ENCODE measurements at places on chromosomes 1 and 21. TPM values are rescaled to one million over a fixed set of nuclear protein-coding genes. Genes with fewer than 3 reads are reported as not detected.

CCDC30 gene
- total RNA-seq = 6.1 TPM

- no peaks in the 10 kb centered on the region for H3K36me3 ChIP-seq
- no peak overlapping the region for H3K4me3 ChIP-seq
- H3K4me1 ChIP-seq = peaks cover 14% of the 10 kb centered on the region
- peak overlapping the region; percentile 88 for H3K27ac ChIP-seq
These were observed 96.6 kb downstream of the FGGY start for GRCh38 chr1:59393211-59394180.

DNA sequence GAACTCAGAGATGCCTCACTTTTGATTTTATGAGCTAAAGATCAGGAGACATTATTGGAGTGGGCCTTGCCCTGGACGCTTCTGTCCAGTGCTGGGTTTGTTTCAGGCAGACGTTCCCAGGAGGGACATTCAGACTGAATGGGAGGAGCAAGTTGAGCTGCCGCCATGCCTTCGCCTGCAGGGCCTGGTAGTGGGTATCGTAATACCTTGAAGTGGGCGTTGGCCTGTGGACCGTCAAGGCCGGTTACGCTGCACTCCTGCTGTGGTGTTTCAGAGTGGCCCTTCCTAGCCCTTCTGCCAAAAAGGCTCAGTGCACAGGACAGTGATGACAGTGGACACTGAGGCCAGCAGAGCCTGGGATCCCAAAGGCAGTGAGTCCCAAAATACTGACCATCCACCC lies 1.6 kb downstream of the FAM3B start:
- H3K27ac ChIP-seq = no peak overlapping the region
- no peak overlapping the region for H3K4me3 ChIP-seq
- H3K36me3 ChIP-seq = no peaks in the 10 kb centered on the region
- no peak for DNase-seq

GRCh38 chr1:116962987-116963639 lies 38.4 kb upstream of the CD101 start:
- no peak for DNase-seq
- H3K4me3 ChIP-seq = no peak overlapping the region
- no peaks in the 10 kb centered on the region for H3K36me3 ChIP-seq
- peaks cover 10% of the 10 kb centered on the region for H3K4me1 ChIP-seq
- H3K27me3 ChIP-seq = no peaks in the 10 kb centered on the region
- H3K27ac ChIP-seq = no peak overlapping the region

OR2AK2 gene
- not detected for total RNA-seq

DNA sequence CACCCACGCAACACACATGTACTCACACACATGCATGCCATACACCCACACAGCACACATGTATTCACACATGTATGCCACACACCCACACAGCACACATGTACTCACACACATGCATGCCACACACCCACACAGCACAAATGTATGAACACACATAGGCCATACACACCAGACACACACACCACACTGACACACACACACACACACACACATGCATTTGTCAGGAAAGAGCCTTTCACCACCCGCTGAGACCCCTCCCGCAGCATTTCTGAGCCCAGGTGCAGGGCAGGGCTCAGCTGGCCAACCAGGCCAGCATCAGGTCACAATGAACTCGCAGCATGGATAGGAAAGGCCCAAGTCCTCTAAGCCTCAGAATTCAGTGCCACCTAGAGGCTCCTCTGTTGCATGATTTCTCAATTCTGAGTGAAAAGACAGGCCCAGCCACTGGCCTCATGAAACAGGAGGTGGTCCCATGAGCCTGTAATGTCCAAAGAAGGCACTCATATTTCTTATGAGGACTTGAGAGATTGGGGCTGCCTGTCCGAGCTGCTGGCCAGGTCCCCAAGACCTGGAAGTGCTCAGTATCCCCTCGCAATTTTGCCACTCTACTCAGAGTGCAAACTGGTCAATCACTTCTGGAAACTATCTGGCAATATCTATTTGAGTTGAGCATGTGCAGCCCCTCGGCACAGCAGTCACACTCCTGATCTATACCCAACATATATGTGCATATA lies 57.3 kb downstream of the PSMG1 start:
- DNase-seq = peak; percentile 57
- no peaks in the 10 kb centered on the region for H3K27me3 ChIP-seq
- no peak overlapping the region for H3K4me3 ChIP-seq
- no peak overlapping the region for H3K27ac ChIP-seq
- no peaks in the 10 kb centered on the region for H3K4me1 ChIP-seq
- H3K36me3 ChIP-seq = no peaks in the 10 kb centered on the region

- no peaks in the 10 kb centered on the region for H3K4me1 ChIP-seq
- H3K27ac ChIP-seq = no peak overlapping the region
- H3K27me3 ChIP-seq = peaks cover 48% of the 10 kb centered on the region
- H3K4me3 ChIP-seq = no peak overlapping the region
These were observed 8.8 kb downstream of the ZNF683 start for GRCh38 chr1:26363549-26364448.

- no peak for DNase-seq
- H3K36me3 ChIP-seq = no peaks in the 10 kb centered on the region
- no peak overlapping the region for H3K4me3 ChIP-seq
- no peak overlapping the region for H3K27ac ChIP-seq
These were observed 41.6 kb upstream of the GRHL3 start for GRCh38 chr1:24277420-24278169.

- H3K36me3 ChIP-seq = no peaks in the 10 kb centered on the region
- no peak overlapping the region for H3K4me3 ChIP-seq
- no peak overlapping the region for H3K27ac ChIP-seq
- no peak for DNase-seq
- no peaks in the 10 kb centered on the region for H3K4me1 ChIP-seq
These were observed 43.6 kb downstream of the OLFML3 start for GRCh38 chr1:114022877-114023276.

DNA sequence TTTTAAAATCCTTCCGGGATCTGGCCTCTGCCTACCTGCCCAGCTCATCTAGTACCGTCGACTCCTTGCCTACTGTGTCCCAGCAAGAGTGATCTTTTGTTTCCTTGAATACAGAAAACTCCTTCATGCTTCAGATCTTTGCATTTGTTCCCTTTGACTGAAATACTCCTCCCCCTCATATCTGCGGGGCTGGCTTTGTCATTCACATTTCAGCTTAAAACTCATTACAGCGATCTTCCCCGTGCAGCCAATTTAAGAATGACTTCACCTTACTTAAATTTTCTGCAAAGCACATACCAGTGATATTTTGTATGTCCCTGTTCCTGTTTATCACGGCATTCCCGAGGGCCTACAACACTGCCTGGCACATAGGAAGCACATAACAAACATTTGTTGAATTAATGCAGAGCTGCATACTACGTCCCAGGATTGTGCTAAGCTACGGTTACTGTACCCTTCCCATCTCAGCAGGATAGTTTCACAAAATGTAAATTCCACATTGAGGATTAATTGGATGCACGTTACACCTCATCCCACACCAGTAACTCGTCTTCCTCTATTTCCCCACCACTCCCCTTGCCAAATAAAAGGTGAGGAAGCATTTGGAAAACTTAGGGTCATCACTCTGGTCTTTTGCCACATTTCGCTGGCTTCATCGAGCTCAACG lies 837 bp upstream of the DESI2 start:
- H3K4me1 ChIP-seq = peaks cover 9% of the 10 kb centered on the region
- H3K27me3 ChIP-seq = no peaks in the 10 kb centered on the region
- H3K36me3 ChIP-seq = no peaks in the 10 kb centered on the region
- no peak overlapping the region for H3K27ac ChIP-seq

- H3K27ac ChIP-seq = no peak overlapping the region
- no peak for DNase-seq
- H3K27me3 ChIP-seq = no peaks in the 10 kb centered on the region
- no peak overlapping the region for H3K4me3 ChIP-seq
These were observed 987.8 kb upstream of the ADAMTS5 start for GRCh38 chr21:27954543-27955165.

DNA sequence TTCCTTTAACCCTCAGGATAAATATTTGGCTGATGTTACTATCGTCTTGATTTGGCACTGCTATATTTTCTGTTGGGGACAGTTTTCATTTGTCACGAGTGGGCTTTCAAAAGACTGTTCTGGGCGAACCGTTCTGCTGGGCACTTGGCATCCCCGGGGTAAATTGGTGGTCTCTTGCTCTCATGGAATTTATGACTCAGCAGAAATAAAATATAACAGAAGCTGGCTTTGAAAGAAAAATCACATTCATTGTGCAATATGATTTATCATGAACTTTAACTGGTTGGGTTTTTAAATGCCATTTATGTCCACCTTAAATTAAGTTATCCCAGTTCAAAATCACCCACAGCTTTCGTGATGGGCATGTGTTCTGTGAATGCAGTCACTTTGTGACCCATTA lies 147.3 kb downstream of the KAZN start:
- peaks cover 6% of the 10 kb centered on the region for H3K27me3 ChIP-seq
- H3K27ac ChIP-seq = no peak overlapping the region
- H3K36me3 ChIP-seq = no peaks in the 10 kb centered on the region
- no peak for DNase-seq

S100A7 gene
- not detected for total RNA-seq

- no peak overlapping the region for H3K27ac ChIP-seq
- H3K4me1 ChIP-seq = no peaks in the 10 kb centered on the region
- DNase-seq = no peak
- no peak overlapping the region for H3K4me3 ChIP-seq
These were observed 157.8 kb upstream of the SNX7 start for GRCh38 chr1:98503771-98504170.

Measured in adrenal gland (tissue), 19 donors.